Astrocyte (in vitro differentiated cells and primary cell): ENCODE measurements at places on chromosomes 5 and 9. TPM values are rescaled to one million over a fixed set of nuclear protein-coding genes. Genes with fewer than 3 reads are reported as not detected.

The HRH2 gene
- total RNA-seq, result 1.7 and 1.9 TPM in 2 replicates

The GLRA1 gene
- not detected in 2 replicates for total RNA-seq

The IFNB1 gene
- total RNA-seq, result 2.5 and 3.2 TPM in 2 replicates

The LCN15 gene
- not detected in 2 replicates for total RNA-seq

The SLC25A2 gene
- 0.19 and 0.25 TPM in 2 replicates for total RNA-seq

The PCDHGB6 gene
- total RNA-seq, result 18.4 and 19.9 TPM in 2 replicates

The PLPP6 gene
- 7.3 and 7.5 TPM in 2 replicates for total RNA-seq

- no peaks in the 10 kb centered on the region for H3K4me1 ChIP-seq
- H3K4me3 ChIP-seq, result no peak overlapping the region
- no peak overlapping the region for H3K27ac ChIP-seq
- H3K27me3 ChIP-seq, result no peaks in the 10 kb centered on the region
These were observed 360.0 kb downstream of the GLIS3 start for GRCh38 chr9:3939820-3940219.

- no peak overlapping the region for H3K27ac ChIP-seq
- H3K27me3 ChIP-seq, result no peaks in the 10 kb centered on the region
- no peaks in the 10 kb centered on the region for H3K36me3 ChIP-seq
- no peak for DNase-seq
- no peaks in the 10 kb centered on the region for H3K4me1 ChIP-seq
These were observed 234.8 kb upstream of the WWC1 start for GRCh38 chr5:168056499-168057182.

GRCh38 chr5:140671472-140672125 is 1.8 kb downstream of the DND1 start:
- no peaks in the 10 kb centered on the region for H3K4me1 ChIP-seq
- no peak overlapping the region for H3K4me3 ChIP-seq
- no peak overlapping the region for H3K27ac ChIP-seq
- no peaks in the 10 kb centered on the region for H3K27me3 ChIP-seq
- H3K36me3 ChIP-seq, result peaks cover 35% of the 10 kb centered on the region

GRCh38 chr5:178180141-178180863 is 6.9 kb downstream of the GMCL2 start:
- H3K4me3 ChIP-seq, result no peak overlapping the region
- H3K36me3 ChIP-seq, result no peaks in the 10 kb centered on the region

DNA sequence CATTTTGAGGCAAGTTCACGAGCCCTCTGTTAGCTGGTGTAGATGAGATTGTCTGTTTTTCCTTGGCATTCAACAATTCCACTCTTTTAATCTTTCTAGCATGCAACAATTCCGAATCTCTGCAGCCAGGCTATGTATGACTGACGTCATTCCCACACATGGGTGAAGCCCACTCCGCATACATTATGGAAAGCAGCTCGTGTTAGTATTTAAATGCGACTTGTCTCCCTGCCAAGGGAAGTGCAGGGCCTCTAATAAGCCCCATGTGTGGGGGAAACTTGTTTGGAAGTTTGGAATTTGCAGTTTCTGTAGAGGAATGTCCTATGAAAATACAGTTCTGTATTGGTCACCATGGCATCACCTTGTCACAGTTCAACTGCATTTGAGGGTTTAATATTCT is 146.0 kb upstream of the FBXL7 start:
- H3K27ac ChIP-seq, result no peak overlapping the region
- DNase-seq, result no peak
- H3K4me1 ChIP-seq, result no peaks in the 10 kb centered on the region
- no peaks in the 10 kb centered on the region for H3K36me3 ChIP-seq
- H3K27me3 ChIP-seq, result no peaks in the 10 kb centered on the region

- H3K27me3 ChIP-seq, result no peaks in the 10 kb centered on the region
- no peak overlapping the region for H3K4me3 ChIP-seq
- peaks cover 1% of the 10 kb centered on the region for H3K4me1 ChIP-seq
- no peak overlapping the region for H3K27ac ChIP-seq
- no peak for DNase-seq
These were observed 58.8 kb upstream of the TMEM171 start for GRCh38 chr5:73061593-73061992.

DNA sequence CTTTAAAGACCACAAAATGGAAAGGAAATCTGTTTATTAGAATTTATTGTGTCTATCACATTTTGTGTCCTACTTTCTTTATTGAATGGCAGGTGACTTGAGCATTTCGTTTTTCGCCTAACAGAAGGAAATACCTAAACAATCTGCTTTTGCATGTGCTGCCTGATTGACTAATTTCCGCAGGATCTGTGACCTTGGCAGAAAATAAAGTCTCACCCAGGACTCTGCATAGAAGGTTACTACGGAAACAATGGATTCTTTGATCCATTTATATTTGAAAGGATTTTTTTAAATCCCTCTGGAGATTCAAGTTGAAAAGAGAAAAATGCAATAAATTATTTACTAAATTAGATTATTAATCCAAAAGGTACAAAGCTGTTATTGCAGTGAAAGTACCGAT is 61.0 kb upstream of the CAST start:
- H3K27ac ChIP-seq, result no peak overlapping the region
- no peak for DNase-seq
- H3K4me3 ChIP-seq, result no peak overlapping the region
- peaks cover 7% of the 10 kb centered on the region for H3K4me1 ChIP-seq
- H3K36me3 ChIP-seq, result no peaks in the 10 kb centered on the region

DNA sequence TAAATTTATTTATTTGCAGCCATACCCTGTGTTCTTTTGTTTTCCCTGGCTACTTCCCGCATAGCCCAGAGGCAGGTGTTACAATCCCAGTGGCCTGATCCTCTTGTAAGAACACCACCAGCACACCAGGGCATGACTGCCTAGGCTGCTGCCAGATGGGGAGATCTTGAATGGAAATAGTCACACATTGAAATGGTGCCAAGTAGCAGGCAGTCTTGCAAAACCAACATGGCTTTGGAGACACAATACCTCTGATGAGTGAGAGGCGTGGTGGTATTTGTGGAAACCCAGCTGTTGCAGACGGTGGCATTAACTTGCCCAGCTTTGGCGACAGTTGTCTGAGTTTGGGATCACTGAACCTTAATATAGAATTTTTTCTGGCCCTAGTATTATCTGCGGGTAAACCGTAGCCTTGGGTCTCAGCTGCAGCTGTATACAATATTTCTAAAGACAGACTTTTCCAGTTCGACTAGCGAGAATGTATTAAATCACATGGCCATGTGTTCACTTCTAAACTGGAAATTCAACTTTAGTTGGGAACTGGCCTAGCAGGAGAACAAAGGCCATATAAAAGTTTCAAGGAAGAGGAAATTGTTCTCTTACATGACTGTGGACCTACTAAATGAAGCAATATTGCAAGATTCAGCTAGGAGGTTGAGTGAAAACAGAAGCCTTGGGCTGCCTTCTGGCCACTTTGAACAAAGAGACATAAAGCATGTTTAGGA is 277.0 kb downstream of the SMARCA2 start:
- no peak overlapping the region for H3K4me3 ChIP-seq
- no peak overlapping the region for H3K27ac ChIP-seq
- DNase-seq, result peak; percentile 11
- H3K27me3 ChIP-seq, result no peaks in the 10 kb centered on the region
- H3K36me3 ChIP-seq, result no peaks in the 10 kb centered on the region
- no peaks in the 10 kb centered on the region for H3K4me1 ChIP-seq

DNA sequence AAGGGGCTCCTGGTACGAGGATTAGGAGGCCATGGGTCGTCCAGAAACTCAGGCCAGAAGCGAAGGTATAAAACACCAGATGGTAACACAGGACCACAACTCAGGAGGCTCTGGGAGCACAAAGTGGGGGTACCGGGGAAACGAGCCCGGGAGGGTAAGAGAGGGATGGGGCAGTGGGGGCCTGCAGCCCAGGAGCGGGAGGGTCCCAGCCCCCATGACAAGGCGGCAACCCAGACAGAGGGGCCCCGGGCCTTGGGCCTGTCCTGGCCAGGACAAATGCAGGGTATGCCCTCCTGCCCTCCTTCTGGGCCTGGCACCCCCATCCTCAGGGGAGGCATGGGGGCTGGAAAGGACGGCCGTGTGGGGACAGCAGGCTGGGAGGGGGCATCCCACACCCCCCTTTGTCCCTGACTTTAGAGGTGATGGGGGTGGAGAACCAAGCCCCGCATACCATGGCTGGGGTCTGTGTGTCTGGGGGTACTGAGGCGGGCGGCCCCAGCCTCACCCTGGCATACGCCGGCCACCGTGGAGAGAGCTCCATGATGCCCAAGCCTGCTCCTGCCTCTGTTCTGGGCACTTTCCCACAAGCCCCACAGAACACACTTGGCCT is 47.0 kb upstream of the EXOC3 start:
- no peaks in the 10 kb centered on the region for H3K36me3 ChIP-seq
- no peak for DNase-seq
- H3K4me1 ChIP-seq, result peaks cover 47% of the 10 kb centered on the region
- H3K27me3 ChIP-seq, result no peaks in the 10 kb centered on the region
- no peak overlapping the region for H3K4me3 ChIP-seq
- H3K27ac ChIP-seq, result peak overlapping the region; percentile 66

DNA sequence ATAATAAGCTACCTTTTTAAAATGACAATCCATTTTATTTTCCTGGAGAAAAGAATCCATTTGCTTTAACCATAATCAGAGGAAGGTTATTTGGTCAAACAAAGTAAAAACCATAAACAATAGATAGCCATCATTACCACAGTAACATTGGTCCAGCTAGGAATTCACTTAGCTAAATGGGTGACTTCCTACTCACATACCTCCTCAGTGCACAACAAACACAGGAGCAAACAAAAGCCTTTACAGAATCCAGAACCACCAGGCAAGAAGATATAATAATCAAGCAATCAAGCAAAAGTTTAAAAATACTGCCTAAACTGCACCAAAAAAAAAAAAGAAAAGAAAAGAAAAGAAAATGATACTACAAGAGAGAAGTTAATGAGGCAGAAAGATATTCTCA is 949 bp upstream of the IFNK start:
- peaks cover 13% of the 10 kb centered on the region for H3K27me3 ChIP-seq
- peaks cover 11% of the 10 kb centered on the region for H3K4me1 ChIP-seq
- no peak overlapping the region for H3K4me3 ChIP-seq
- no peak overlapping the region for H3K27ac ChIP-seq
- H3K36me3 ChIP-seq, result no peaks in the 10 kb centered on the region
- no peak for DNase-seq

GRCh38 chr5:111680737-111681413 is 76.1 kb downstream of the NREP start:
- peak overlapping the region; percentile 83 for H3K27ac ChIP-seq
- DNase-seq, result peak; percentile 94
- H3K4me3 ChIP-seq, result no peak overlapping the region
- no peaks in the 10 kb centered on the region for H3K27me3 ChIP-seq
- H3K36me3 ChIP-seq, result no peaks in the 10 kb centered on the region

GRCh38 chr9:87428659-87429058 is 69.0 kb upstream of the DAPK1 start:
- H3K36me3 ChIP-seq, result no peaks in the 10 kb centered on the region
- no peaks in the 10 kb centered on the region for H3K4me1 ChIP-seq
- H3K4me3 ChIP-seq, result no peak overlapping the region
- H3K27me3 ChIP-seq, result peaks cover 3% of the 10 kb centered on the region
- no peak overlapping the region for H3K27ac ChIP-seq

GRCh38 chr5:885529-885928 is 7.1 kb downstream of the BRD9 start:
- H3K4me1 ChIP-seq, result no peaks in the 10 kb centered on the region
- no peak overlapping the region for H3K4me3 ChIP-seq
- no peak overlapping the region for H3K27ac ChIP-seq
- H3K36me3 ChIP-seq, result peaks cover 59% of the 10 kb centered on the region
- no peaks in the 10 kb centered on the region for H3K27me3 ChIP-seq
